HTR-8/SVneo (cell line): ENCODE measurements at places on chromosomes 12 and 14.

GRCh38 chr12:29148911-29149690 is at the start of gene FAR2:
Gene FAR2, plus strand, starts transcription at chr12:29149278. Its CDS starts 121,172 bp downstream, at chr12:29270450.
- DNase-seq = peak; percentile 5

DNA sequence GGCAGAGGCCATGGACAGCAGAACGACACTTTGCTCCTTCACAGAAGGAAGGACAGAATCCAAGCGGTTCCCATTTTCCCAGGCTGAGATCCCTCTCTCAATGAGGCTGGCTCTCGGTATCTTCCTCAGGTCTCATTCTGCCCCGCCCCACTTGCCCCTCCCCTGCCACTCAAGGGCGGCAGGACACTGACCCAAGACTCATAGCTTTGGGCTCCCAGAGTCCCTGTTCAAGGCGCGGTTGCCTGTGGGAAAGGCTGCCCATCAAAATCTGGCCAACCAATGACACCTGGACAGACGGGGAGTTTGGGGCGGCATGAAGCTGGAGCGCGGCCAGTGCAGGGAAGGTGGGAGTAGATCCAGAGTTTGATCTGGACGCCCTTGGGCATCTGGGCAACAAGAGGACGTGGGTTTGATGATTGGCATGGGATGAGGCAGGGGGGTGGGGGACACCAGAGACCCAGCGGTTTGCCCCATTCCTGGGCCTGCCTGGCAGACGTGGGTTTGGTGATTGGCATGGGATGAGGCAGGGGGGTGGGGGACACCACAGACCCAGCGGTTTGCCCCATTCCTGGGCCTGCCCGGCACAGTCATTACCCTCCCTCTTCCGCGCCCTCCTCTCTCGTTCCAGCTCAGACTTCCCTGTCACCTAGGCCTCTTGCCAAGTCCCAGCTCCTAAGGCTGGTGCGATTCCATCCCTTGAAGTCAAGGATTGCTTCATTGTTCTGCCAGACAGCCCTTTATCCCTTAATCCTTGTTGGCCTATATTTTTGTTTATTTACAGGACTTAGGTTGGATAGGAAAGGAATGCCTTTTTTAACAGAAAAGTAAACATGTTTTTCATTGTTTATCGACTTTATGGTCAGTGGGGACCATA is 92.1 kb downstream of the NINJ2 start:
- DNase-seq = peak; percentile 63

GRCh38 chr12:64912516-64913255 is 88.2 kb downstream of the TBC1D30 start:
- DNase-seq = no peak

GRCh38 chr14:33386781-33387180 is 448.1 kb downstream of the NPAS3 start:
- DNase-seq = no peak

DNA sequence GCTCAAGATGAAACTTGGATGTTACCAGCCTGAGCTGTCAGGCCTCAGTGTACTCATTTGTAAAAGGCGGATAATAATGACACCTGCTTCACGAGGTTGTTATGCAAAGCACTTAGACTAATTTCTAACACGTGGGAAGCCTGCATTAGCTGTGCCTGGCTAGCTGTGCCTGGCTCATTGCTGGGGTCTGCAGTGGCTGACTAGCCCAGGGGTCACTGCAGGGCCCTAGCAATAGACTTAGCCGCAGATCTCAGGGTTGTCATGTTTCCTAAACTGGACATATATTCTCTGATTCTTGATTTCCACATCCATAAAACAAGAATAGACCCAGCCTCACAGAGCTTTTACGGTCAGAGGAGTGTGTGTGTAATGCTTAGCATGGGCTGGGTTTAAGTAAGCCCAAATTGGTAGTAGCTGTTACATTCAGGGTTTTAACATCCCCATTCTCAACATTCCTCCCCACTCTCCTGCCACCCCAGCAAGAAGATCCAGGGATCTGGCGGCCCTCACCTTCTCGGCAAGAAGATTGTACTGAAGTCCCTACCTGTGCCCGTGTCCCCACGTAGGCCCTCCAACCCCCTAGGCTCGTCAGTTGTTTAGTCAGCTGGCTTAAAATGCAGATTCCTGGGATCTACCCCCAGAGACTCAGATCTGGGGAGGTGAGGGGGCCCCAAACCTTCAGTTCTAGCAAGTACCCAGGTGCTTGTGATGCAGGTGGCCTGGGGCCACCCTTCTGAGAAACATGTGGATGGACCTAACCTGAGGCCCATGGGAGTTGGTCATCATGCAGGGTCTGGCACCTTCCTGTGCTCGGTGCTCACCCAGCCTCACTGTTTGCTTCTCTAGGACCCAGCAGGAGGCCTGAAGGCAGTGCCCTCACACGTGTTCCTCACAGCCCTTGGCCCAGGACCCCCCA is 8.6 kb downstream of the NR4A1 start:
- DNase-seq = no peak

- DNase-seq = peak; percentile 23
These were observed 176.7 kb upstream of the SEL1L start for GRCh38 chr14:81710232-81710845.

- DNase-seq = no peak
These were observed 130.8 kb upstream of the FLRT2 start for GRCh38 chr14:85399186-85399585.

DNA sequence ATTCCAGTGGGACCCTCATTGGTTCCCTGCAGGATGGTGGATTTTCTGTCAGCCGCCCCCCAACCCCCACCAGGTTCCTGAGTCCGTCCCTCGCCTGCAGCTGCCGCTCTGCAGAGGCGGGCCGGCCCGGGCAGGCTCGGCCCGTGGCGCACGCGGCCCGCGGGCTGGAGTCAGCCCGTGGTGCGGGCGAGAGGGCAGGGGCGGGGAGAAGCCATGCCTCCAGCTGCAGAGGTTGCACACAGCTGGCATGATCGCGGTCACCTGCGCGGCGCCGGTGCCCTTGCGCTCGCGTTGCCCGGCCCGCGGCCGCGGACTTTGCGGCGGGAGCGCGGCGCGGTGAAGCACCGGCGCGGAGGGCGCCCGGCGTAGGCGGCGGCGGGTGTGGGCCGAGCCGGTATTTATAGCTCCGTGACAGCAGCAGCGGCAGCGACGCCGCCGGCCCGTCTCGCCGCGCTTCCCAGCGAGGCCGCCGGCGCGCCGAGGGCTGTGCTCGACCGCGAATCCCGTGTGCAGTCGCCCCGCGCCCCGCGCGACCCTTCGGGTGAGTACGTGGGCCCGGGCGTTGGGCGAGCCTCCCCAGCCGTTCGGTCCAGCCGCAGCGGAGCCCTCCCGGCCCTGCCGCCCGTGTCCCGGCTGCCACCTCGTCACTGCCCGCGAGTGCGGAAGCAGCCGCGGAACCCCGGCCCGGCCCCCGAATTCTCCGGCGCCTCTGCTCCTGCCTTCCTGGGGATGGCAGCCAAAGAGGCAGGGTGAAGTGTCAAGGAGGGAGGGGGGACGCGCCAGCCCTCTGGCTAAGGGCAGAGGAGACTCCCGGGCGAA is at the start of gene TMEM117:
TMEM117 (plus strand) TSS at position 426 of the 819 bp plus-strand sequence.
- DNase-seq = peak; percentile 42

- no peak for DNase-seq
These were observed 893.2 kb downstream of the SLC16A7 start for GRCh38 chr12:60489071-60489470.

DNA sequence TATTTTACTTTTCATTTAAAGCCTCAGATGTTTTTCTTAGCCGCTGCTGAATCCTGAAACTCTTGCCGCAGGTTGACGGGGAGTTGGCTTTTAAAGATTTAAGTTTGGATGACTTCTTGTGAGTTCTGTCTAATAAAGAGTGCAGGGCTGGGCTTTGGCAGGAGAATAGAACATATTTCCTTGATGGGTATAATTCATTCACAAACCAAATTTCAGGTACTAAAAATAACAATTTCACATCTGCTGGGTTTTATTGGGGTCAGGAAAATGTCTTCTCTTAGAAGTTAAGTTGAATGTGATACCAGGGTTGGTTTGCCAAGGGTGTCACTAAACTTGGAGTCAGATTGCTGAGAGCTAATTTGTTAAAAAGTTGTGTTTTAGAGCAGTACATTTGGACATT is 9.7 kb downstream of the SP1 start:
- DNase-seq = no peak

GRCh38 chr12:6334940-6335450 is 6.9 kb downstream of the TNFRSF1A start:
- DNase-seq = no peak

GRCh38 chr12:12379831-12380730 is 23.2 kb downstream of the BORCS5 start:
- DNase-seq = no peak

DNA sequence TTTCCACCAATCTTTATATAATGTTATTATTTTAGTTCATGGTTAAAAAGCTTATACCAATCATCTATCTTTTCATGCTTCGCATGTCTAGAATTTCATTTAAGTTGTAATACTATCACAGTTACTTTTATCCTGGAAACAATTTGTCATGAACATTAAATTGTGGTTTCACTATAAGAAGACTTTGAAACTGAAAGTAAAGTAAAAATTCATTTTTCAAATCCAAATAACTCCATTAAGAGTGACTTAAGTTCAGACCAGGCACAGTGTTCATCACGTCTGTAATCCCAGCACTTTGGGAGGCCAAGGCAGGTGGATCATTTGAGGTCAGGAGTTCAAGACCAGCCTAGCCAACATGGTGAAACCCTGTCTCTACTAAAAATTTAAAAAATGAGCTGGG is 12.4 kb downstream of the ESR2 start:
- DNase-seq = no peak

DNA sequence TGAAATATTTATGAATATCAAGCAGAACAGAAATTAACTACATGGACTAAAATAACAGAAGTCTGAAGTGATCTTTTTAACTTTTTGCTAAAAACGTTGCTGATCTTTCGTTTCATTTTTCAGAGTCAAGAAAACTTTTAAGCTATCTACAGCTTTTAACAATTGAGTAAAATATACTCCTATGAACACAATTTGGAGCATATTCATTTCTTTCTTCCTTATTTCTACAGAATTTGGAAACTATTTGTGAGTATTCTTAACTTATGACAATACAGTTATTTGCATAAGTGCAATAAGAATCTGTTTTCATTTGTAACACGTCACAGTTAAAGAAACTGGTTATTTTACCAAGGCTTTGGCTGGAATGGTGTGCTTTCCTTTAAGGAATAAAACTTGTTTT is 21.0 kb upstream of the B4GALNT1 start:
- no peak for DNase-seq

DNA sequence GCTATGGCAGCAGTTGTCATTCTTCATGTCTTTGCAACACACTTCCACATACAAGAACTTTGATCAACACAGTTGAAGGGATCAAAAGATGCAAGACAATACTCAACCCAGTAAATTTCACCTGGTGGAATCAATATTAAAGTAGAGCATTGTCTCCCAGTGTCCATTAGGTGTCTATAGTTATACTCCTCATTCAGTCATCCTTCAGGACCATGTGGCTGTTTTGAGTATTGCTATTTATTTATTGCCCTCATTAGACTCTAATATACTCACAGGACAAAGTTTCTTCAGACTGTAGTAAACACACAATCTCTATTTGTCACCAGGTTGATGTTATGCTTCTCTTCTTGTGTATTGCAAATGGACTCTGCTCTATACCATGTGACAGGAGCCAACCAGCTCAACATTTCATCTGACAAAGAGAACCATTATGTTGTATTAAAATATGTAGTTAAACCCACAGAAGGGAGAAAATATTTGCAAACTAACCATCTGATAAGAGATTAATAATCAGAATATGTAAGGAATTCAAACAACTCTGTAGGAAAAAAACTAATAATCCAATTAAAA is 146.6 kb downstream of the TGFB3 start:
- no peak for DNase-seq
